ENCODE measurements at places on chromosomes 13 and 19.

- DNase-seq: peak; percentile 61
These were observed 16.6 kb upstream of the IRS2 start for GRCh38 chr13:109802936-109803335.

GRCh38 chr13:49585220-49586157, at the start of gene RCBTB1:
Gene RCBTB1 (minus strand): TSS chr13:49585558. CDS start chr13:49567279, 18,279 bp downstream.
- peak; percentile 93 for DNase-seq

GRCh38 chr13:71695662-71696061, 171.3 kb downstream of the DACH1 start:
- no peak for DNase-seq

DNA sequence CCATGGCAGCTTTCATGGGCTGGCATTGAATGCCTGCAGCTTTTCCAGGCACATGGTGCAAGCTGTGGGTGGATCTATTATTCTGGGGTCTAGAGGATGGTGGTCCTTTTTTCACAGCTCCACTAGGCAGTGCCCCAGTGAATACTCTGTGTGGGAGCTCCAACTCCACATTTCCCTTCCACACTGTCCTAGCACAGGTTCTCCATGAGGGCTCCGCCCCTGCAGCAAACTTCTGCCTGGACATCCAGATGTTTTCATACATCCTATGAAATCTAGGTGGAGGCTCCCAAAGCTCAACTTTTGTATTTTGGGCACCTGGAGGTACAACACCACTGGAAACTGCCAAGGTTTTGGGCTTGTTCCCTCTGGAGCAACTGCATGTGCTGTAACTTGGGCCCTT, 450.6 kb downstream of the LMO7 start:
- no peak for DNase-seq

DNA sequence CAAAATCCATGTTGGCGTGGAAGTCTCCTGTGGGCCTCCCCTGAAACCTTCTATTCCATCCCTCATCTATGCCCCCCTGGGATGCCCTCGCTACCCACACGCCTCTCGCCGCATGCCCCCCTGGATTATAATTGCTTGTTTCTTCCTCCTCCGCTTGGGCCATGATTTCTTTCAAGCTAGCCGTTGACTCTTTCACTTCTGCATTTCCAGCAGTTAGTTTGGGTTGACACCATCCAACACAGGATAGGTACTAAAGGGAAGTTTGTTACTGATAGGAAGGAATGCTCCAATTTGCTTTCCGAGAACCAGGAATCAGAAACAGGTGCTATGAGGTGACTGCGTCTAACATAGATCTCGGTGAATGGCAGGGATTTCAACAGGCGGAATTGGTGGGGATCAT, 7.7 kb upstream of the SLC25A15 start:
- no peak for DNase-seq

GRCh38 chr13:102838982-102839381, 6.8 kb upstream of the ERCC5 start:
- no peak for DNase-seq

GRCh38 chr13:68690567-68690966, 1417.1 kb upstream of the ATXN8OS start:
- DNase-seq: no peak

- DNase-seq: peak; percentile 95
These were observed at the start of gene DCAF15 for GRCh38 chr19:13952154-13952930. Gene DCAF15 (plus strand): TSS chr19:13952509. CDS start chr19:13952513, 4 bp downstream.

- DNase-seq: peak; percentile 42
These were observed 368.8 kb downstream of the TDRD3 start for GRCh38 chr13:60765700-60766411.

DNA sequence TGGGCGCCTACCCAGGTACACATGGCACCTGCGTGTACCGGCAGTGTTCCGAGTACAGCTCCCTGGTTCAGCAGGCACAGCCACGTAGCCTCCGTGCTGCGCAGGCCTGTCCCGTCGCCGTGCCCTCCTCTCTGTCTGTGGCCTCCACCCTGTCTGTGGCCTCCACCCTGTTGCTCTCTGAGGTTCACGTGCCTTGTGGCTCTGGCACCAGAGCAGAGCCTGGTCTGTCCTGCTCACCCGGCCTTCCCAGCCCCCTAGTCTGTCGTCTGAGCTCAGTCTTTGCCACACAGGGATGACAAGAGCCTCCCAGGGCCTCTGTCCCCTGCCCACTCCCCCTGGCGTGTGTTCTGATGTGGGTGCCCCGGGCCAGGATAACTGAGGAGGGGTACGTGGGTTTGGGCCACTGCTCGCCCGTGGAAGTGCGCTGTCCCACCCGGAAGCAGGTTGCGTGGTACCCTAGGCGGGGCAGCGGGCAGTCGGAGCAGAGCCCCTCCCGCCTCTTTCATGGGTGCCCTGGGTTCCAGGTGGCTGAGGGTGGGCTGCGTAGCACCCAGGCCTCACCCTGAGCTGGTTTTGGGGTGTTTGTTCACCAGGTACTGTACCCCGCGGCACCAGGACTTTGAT, 71.7 kb downstream of the KDM4B start:
- no peak for DNase-seq

DNA sequence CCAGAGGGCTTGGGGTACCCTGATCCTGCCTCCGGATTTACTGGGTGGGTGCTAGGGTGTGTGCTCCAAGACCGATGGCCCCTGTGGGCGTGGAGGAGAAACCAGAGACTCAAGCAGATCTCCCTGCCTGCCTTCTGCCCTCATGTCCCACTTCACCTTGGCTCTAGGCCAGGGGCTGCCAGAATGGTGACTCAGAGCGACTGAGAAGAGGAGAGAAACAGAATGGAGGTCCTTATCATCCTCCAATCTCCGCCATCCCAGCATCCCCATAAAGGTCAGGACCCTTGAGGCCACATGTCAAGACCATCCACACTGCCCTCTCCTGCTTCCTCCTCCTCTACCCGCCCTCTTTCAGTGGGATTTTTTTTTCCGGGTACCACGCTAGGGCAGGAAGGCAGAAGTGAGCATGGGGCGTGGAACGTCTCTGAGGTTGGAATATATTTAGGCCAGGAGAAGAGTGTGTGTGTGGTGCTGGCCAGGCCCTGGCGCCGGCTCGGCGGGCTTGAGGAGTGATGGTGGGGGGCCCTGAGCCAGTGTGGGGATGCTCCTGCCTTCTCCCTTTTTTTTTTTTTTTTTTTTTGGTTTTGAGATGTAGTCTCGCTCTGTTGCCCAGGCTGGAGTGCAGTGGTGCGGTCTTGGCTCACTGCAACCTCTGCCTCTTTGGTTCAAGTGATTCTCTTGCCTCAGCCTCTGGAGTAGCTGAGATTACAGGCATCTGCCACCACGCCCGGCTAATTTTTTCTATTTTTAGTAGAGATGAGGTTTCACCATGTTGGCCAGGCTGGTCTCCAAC, 22.3 kb downstream of the IER2 start:
- DNase-seq: peak; percentile 83

DNA sequence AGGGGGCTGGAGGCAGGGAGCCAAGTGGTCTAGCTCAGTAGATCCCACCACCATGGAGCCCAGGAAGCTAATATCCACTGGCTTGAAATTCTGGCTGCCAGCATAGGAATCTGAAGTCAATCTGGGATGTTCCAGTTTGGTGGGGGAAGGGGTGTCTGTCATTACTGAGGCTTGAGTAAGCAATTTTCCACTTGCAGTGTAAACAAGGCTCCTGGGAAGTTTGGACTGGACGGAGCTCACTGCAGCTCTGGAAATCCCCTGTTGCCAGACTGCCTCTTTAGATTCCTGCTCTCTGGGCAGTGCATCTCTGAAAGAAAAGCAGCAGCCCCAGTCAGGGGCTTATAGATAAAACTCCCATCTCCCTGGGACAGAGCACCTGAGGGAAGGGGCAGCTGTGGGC, 349.2 kb upstream of the KLHL1 start:
- no peak for DNase-seq

- no peak for DNase-seq
These were observed 122.5 kb downstream of the GPC5 start for GRCh38 chr13:91520952-91521351.

DNA sequence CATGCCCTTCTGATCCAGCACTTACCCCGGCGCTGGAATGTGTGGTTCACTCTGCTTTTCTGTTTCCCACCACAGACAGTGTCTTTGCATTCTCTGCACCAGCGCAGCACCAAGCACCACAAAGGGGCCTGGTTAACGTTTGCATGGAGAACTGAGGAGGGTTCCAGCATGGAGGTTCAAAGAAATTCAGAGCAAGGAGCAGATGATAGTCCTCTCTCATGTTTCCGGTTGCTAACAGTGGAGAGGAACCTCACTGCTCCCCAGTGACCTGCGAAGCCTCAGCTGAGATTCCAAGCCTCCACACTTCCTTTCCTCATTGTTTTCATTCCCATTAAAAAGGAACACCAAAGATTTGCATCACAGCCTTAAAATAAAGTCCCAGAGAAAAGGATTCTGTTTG, 99.7 kb downstream of the STARD13 start:
- DNase-seq: no peak

GRCh38 chr13:37652596-37652995, 54.0 kb upstream of the POSTN start:
- DNase-seq: no peak

GRCh38 chr19:1489463-1490310, 463 bp downstream of the PCSK4 start:
- DNase-seq: no peak

DNA sequence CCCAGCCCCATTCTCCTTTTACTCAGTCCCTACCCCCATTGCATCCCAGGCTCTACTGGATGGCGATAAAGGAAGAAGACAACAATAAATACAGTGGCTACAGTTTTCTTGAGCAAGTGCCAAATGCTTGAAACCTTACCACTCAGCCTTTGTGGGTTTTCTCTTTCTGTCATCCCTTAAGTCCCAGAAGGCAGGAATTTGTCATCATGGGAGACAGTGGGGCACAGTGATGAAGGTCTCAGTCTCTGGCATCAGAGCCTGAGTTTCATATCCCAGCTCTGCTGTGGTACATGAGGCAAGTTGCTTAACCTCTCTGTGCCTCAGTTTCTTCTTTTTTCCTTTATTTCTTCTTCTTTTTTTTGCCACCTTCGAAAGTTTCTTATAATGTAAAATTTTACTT, 5.1 kb upstream of the COMP start:
- no peak for DNase-seq

DNA sequence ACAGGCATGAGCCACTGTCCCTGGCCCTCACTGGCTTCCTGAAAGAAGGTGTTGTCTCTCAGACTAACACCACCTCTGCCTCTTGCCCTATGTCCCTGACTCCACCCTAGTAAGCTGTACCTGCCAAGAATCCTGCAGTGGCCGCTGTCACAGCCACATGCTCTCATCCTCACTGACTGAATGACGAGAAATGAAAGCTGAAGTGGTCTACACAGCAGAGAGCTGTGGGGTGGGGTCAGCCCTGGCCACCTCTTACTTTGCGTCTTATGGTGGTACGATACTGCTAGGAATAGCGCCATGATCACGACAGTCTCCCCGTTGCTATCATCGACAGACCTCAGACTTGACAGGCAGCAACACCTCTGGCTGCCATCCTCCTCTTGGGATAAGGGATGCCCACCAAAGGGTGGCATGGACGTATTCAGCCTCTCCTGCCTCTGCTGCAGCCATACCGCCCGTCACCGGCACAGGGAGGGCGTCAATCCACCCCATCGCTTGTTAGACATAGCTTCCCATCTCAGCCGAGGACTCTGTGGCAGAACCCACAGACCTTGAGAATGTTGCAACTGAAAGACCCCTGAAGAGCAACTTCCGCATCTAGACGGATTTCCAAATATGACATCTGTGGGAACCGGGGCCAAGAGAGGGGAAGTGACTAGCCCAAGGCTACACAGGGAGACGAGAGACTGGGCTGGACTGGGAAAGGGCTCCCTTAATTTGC, 809 bp downstream of the MYO1F start:
- no peak for DNase-seq

DNA sequence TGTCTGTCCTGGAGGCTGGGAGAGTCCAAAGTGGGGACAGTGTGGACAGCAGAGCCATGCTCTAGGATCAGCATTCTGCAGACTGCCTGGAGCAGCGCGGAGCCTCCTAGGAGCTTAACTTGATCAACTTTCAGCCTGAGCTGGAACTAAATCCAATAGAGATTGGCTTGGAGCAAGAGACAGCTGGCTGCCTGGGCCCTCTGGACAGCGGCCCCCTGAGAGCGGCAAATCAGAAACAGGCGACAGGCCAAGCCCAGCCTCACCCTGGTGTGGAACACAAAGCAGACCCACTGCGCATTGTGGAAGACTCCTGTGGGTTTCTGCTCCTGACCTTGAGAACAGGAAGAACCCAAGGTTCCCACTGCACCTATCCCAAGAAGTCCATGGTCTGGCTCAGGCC, 462.2 kb downstream of the TSHZ3 start:
- DNase-seq: no peak

GRCh38 chr19:12676384-12676792, 5.3 kb downstream of the DHPS start:
- peak; percentile 81 for DNase-seq

- peak; percentile 51 for DNase-seq
These were observed 696 bp upstream of the ERFL start for GRCh38 chr19:41928754-41929535.

- DNase-seq: no peak
These were observed 12.0 kb upstream of the TNFSF11 start for GRCh38 chr13:42561752-42562467.

DNA sequence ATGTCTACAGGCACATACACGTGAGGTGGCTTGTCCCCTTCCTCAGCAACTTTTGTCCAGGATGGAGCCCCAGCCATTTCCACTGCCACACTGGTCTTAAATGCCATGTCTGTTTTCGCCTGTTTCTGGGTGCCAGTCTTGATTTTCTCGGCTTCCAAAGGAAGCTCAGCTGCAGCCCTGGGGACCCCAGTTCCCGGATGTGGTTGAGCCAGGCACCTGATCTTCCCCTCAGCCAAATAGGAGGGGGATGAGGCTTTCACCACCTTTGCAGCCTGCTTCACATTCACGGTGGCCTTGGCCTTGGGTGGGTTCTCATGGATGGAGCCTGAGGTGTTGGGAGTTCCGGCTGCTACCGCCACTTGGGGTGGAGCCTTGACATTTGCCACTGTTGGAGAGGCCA, 8.7 kb downstream of the IQCN start:
- DNase-seq: no peak

DNA sequence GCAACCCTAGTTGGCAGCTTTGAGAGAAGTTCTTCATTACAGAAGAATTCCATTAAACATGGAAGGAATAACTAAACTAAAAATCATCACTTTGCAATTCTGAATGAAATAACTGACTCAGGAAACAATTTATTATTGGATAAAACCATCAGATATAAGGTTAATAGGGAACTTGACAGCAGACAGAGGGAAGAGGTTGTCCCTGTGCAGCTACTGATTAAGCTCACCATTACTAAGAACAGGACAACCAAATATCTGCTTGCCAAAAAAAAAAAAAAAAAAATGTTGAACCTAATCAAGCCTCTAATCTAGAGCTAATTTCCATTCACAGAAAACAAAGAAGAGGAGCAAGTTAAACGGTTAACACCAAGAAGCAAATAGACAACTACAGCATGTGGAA, 12.8 kb downstream of the N4BP2L2 start:
- no peak for DNase-seq

- no peak for DNase-seq
These were observed 213.6 kb upstream of the CSNK1A1L start for GRCh38 chr13:37319031-37319443.

GRCh38 chr13:93420887-93421286, 194.3 kb downstream of the GPC6 start:
- DNase-seq: no peak

All from HT-29 (cell line).